ENCODE measurements at places on chromosomes 16 and 17.
A peak's percentile ranks its signal among the peaks of the same experiment; 100 is the strongest.

DNA sequence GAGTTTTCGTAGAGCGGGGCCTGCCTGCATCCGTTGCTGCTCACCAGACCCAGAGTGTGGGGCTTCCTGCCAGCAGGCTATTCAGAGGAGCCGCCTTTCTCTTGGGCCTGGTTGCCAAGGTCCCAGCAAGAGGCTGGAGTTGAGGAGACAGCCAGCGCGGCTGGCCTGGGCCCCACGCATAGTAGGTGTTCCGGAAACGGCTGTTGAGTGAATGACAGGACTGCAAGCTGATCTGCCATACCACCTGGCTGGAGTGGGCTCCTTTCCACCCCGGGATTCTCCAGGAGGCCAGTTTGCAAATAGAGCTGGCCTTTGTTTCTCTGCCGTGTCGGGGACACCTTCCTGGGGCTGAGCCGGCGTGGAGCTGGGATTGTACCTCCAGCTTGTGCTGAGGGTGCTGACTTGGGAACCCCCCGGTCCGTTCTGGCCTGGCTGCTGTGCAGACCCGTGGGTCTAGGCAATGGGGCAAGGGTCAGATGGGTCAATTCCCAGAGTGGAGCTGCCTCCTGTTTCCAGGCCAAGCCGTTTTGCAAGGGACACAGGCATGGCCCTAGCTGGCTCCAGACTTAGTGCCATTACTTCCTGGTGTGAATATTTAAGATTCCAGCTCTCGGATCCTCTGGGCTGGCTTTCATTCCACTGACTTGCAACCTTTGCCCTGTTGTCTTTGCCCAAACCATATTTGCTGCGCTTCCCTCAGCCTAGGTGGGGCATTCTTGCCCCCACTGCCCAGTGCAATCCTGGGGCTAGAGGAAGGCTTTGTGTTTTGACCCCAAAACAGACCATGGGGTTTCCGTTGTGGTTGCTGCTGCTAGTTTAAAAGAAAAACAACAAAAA is 68.8 kb downstream of the CMIP start:
- no peaks in the 10 kb centered on the region for H3K27me3 ChIP-seq
- no peaks in the 10 kb centered on the region for H3K36me3 ChIP-seq
- peaks cover 14% of the 10 kb centered on the region for H3K4me1 ChIP-seq
- peak overlapping the region; percentile 3 for H3K27ac ChIP-seq
- no peak overlapping the region for H3K4me3 ChIP-seq

- peaks cover 52% of the 10 kb centered on the region for H3K36me3 ChIP-seq
- H3K27ac ChIP-seq, result no peak overlapping the region
- no peak for DNase-seq
- no peaks in the 10 kb centered on the region for H3K27me3 ChIP-seq
- H3K4me1 ChIP-seq, result no peaks in the 10 kb centered on the region
These were observed 12.7 kb downstream of the FCSK start for GRCh38 chr16:70467113-70467512.

- H3K4me3 ChIP-seq, result no peak overlapping the region
- no peaks in the 10 kb centered on the region for H3K27me3 ChIP-seq
- H3K27ac ChIP-seq, result no peak overlapping the region
These were observed 43.6 kb upstream of the ANKFY1 start for GRCh38 chr17:4307179-4307930.

- H3K4me1 ChIP-seq, result peaks cover under 1% of the 10 kb centered on the region
- H3K27me3 ChIP-seq, result peaks cover 43% of the 10 kb centered on the region
- no peak overlapping the region for H3K27ac ChIP-seq
- H3K36me3 ChIP-seq, result peaks cover 13% of the 10 kb centered on the region
- H3K4me3 ChIP-seq, result no peak overlapping the region
- DNase-seq, result no peak
These were observed 5.7 kb upstream of the SNAI3 start for GRCh38 chr16:88691924-88692560.

- no peak for DNase-seq
- H3K27ac ChIP-seq, result peak overlapping the region; percentile 84
- H3K4me3 ChIP-seq, result peak overlapping the region; percentile 62
- H3K4me1 ChIP-seq, result peaks cover 49% of the 10 kb centered on the region
These were observed 57.2 kb upstream of the GSE1 start for GRCh38 chr16:85555719-85556455.

- no peaks in the 10 kb centered on the region for H3K27me3 ChIP-seq
- no peak overlapping the region for H3K27ac ChIP-seq
- H3K4me1 ChIP-seq, result peaks cover 18% of the 10 kb centered on the region
- no peaks in the 10 kb centered on the region for H3K36me3 ChIP-seq
- no peak overlapping the region for H3K4me3 ChIP-seq
These were observed 61.3 kb upstream of the SMIM36 start for GRCh38 chr17:55572599-55572998.

- H3K27me3 ChIP-seq, result no peaks in the 10 kb centered on the region
- H3K4me3 ChIP-seq, result no peak overlapping the region
- no peak for DNase-seq
- no peaks in the 10 kb centered on the region for H3K4me1 ChIP-seq
These were observed 267.2 kb downstream of the TMEM114 start for GRCh38 chr16:8323153-8323552.

- H3K36me3 ChIP-seq, result no peaks in the 10 kb centered on the region
- no peak overlapping the region for H3K4me3 ChIP-seq
- no peaks in the 10 kb centered on the region for H3K27me3 ChIP-seq
- H3K4me1 ChIP-seq, result no peaks in the 10 kb centered on the region
- DNase-seq, result no peak
These were observed 10.3 kb upstream of the HAS3 start for GRCh38 chr16:69095193-69095592.

GRCh38 chr17:7216242-7217112 is 3.2 kb downstream of the DLG4 start:
- peaks cover 76% of the 10 kb centered on the region for H3K4me1 ChIP-seq
- H3K27ac ChIP-seq, result peak overlapping the region; percentile 90
- no peaks in the 10 kb centered on the region for H3K36me3 ChIP-seq
- H3K27me3 ChIP-seq, result no peaks in the 10 kb centered on the region
- H3K4me3 ChIP-seq, result peak overlapping the region; percentile 60

GRCh38 chr16:23423496-23424049 is 29.4 kb downstream of the COG7 start:
- no peaks in the 10 kb centered on the region for H3K36me3 ChIP-seq
- peak overlapping the region; percentile 95 for H3K27ac ChIP-seq
- H3K4me1 ChIP-seq, result peaks cover 21% of the 10 kb centered on the region
- no peaks in the 10 kb centered on the region for H3K27me3 ChIP-seq

DNA sequence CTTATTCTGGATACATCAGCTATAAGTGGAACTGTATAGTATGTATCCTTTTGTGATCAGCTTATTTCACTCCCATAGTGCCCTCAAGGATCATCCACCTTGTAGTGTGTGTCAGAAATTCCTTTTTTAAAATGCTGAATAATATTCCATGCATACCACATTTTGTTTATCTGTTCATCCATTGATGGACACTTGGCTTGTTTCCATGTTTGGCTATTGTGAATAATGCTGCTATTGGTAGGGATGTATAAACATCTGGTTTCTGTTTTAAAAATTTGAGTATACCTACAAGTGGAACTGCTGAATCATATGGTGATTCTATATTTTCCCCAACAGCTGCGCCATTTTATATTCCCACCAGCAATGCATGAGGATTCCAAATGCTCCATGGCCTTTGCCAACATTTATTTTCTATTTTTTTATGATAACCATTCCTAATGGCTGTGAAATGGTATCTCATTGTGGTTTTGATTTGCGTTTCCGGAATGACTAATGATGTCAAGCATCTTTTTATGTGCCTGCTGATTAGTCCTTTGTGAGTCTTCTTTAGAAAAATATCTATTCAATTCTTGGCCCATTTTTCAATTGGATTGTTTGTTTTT is 11.6 kb downstream of the RCVRN start:
- DNase-seq, result no peak
- H3K27me3 ChIP-seq, result no peaks in the 10 kb centered on the region
- H3K4me1 ChIP-seq, result no peaks in the 10 kb centered on the region
- no peaks in the 10 kb centered on the region for H3K36me3 ChIP-seq
- H3K4me3 ChIP-seq, result no peak overlapping the region

DNA sequence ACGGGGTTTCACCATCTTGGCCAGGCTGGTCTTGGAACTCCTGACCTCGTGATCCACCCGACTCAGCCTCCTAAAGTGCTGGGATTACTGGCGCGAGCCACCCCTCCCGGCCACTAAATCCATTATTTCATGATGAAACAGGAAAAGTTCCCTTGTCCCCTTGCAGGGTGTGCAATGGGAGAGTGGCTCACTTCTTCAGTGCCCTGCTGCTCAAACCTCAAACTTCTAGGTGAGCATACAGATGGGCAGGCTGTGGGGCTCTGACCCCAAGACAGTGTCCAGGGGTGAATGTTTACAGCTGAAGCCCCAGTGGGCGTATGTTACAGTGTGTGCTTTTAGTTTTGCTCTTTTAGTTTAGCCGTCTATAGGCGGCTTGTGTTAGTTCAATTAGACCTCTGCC is 34.7 kb downstream of the GJC1 start:
- no peaks in the 10 kb centered on the region for H3K36me3 ChIP-seq
- no peak for DNase-seq
- H3K4me1 ChIP-seq, result peaks cover 63% of the 10 kb centered on the region

DNA sequence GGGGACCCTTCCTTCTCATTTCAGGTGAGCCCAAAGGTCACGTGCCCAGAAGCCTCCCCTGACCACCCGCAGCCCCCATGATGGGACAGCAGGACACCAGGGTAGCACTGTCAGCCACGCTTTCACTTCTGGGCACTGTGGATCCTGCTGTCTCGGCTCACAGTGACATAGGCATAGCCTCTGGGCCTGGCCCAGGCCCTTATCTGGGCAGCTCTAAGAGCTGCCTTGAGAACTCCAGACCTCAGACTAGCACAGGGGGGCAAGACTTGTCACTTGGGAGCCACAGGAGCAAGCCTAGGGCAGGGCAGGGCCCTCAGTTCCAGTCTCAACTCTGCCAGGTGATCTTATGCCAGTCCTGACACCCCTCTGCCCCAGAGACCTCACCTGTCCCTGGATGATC is 4.7 kb downstream of the NATD1 start:
- H3K27me3 ChIP-seq, result no peaks in the 10 kb centered on the region
- peaks cover 38% of the 10 kb centered on the region for H3K4me1 ChIP-seq
- no peak overlapping the region for H3K27ac ChIP-seq
- DNase-seq, result no peak
- H3K36me3 ChIP-seq, result peaks cover under 1% of the 10 kb centered on the region
- H3K4me3 ChIP-seq, result no peak overlapping the region

- DNase-seq, result no peak
- no peak overlapping the region for H3K4me3 ChIP-seq
- peaks cover 6% of the 10 kb centered on the region for H3K27me3 ChIP-seq
These were observed 27.7 kb upstream of the GPRC5C start for GRCh38 chr17:74404218-74404617.

Measured in sigmoid colon (tissue), 7 donors.